ENCODE measurements at places on chromosomes 5 and 9. TPM values are rescaled to one million over a fixed set of nuclear protein-coding genes. Genes with fewer than 3 reads are reported as not detected.

The RGS7BP gene
- 2.5 TPM for total RNA-seq

The OBP2B gene
- total RNA-seq, result not detected

The MARCOL gene
- total RNA-seq, result not detected

The STPG3 gene
- total RNA-seq, result not detected

The CNTNAP3B gene
- 7.4 TPM for total RNA-seq

The SPINK4 gene
- total RNA-seq, result 297 TPM

The PTRH1 gene
- 14.9 TPM for total RNA-seq

The BSPRY gene
- 18.4 TPM for total RNA-seq

- no peak for DNase-seq
Observed at GRCh38 chr5:143119291-143119769, 284.2 kb downstream of the NR3C1 start.

- no peak for DNase-seq
Observed at GRCh38 chr9:31759703-31760102, 624.7 kb upstream of the ACO1 start.

DNA sequence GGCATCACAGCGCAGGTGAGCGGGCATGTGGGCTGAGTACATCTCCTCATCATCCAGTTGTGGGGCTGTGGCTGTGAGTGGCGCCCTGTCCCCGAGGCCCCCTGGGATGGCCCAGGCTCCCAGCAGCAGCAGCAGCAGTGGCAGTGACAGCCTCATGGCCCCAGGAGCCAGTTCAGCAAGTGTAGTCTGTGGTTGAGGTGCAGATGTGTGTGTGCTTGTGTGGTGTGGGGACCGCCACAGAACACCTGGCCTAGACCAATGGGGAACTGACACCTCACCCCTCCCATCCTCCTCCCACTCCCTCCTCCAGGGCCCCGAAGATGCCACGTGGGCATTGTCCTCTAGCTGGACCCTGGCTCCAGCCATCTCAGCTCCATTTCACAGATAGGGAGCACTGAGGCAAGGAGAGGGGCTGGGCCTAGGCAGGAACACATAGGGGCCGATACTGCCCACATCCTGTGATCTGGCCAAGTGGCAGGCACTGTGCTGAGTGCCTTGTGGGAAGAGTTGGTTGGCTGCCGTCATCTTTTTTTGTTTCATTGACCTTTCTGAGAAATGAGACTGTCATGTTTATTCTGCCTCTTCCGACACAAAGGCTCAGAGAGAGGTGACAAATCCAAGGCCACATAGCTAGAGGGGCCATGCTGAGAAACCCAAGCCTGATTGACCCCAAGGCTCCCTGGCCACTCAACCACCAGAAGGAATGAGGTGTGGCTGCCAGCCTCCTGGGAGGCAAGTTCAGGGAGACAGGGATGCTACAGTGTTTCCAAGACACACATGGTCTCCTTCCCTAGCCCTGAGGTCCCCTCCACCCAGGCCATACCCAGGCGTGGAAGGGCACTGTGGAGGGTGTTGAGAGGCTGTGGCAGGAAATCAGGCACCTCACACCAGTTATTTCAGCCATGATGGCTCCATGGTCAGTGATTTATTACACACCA lies at the start of gene MZB1:
MZB1 (minus strand) TSS at position 213 of the 938 bp plus-strand sequence; CDS start at position 156, 57 bp downstream.
- DNase-seq, result peak; percentile 86

DNA sequence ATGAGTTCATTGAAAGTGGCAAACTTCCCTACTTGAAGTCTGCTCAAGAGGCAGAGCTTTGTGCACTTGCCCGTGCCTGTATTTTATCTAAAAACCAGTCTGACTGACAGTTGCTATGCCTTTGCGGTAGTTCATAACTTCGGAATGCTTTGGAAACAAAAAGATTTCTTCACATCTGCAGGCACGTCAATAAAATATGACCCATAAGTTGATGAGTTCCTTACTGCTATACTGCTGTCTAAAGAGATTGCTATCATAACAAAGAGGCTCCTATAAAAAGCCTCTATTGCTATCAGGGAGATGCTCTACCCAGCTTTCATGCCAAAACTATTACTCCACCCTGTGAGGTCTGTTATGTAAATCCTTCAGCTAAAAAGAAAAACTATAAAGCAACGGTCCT lies 25.4 kb upstream of the RNF20 start:
- no peak for DNase-seq

DNA sequence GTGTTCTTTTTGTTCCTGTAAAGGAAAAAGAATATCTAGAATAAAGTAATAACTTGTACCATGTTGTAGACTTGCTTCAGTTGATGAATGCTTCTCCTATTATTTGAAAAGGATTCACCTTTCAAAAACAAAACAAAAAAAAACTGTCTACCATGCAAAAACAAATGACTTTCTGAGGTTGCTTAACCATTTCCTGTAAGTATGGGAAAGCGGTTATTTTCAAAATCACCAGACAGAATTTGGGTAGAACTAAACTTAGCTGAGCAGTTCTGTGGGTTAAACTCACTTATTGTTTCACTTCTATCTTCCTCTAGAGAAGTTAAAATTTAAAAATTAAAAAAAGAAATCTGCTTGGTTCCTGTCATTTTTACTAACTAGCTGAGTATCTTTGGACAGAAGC lies 25.2 kb downstream of the LNPEP start:
- DNase-seq, result no peak

DNA sequence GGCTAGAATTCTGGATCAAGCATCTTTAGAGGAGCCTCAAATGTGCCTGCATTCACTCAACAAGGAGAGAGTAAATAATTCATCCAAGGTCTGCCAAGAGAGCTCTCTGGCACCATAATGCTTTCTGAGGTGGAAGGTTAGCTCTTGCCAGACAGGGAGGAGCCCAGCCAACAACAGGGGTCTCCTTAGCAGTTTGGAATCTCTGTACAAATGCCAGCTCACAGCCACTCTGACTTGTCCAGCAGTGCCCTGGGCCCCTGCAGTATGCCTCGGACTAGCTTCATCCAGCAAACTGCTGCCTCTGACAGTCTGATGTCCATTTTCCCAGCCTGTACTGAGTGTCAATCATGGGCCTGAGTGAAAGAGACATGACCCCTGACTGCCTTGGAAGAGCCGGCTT lies 127.2 kb upstream of the SLC44A1 start:
- DNase-seq, result no peak

- DNase-seq, result no peak
Observed at GRCh38 chr5:158928404-158928803, 171.3 kb downstream of the EBF1 start.

- no peak for DNase-seq
Observed at GRCh38 chr5:138067945-138068344, 15.9 kb upstream of the WNT8A start.

- no peak for DNase-seq
Observed at GRCh38 chr9:127746959-127747569, 12.0 kb upstream of the TOR2A start.

GRCh38 chr5:77292026-77292757 lies 81.7 kb downstream of the PDE8B start:
- DNase-seq, result no peak

DNA sequence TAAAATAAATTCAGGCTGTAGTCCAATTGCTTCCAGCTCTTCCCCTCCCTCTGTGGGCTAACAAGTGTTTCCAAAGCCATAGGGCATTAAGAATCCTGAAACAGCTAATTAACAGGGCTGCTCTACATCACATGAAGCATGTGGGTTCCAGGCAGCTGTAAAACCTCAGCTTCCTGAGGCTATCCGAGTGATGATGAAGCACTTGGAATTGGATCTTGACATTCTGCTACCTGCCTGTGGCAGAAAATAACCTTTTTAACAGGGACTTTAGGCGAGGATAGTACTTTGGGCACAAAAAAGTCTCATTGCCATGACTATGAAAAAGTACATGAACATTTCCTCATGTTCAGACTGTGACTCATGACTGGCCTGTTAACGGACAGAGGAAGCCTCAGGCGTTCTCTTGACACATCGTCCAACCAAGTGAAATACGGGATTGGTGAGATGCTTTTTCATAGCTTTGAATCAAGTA lies 107.2 kb downstream of the PDE4D start:
- no peak for DNase-seq

DNA sequence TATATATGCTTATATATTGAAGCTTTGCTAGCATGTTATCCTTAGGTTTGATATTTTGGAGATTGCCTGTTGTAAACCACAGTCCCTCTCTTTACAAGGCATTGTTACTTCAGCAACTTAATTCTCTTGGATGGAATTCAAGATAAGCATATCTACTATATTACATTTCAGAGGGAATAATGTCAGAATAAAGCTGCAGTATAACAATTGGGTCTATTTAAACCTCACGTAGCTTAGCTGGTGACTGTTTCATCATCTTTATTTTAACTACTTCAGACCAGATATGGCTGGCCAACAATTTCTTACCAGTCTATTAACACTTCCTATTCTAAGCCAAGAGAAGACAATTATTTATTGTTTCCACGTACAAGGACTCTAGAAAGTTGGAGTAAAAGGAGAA lies 27.1 kb downstream of the ZCCHC10 start:
- no peak for DNase-seq

GRCh38 chr5:134053314-134053839 lies 48.6 kb upstream of the VDAC1 start:
- DNase-seq, result no peak
